ENCODE measurements at places on chromosomes 2 and 18.

- H3K4me3 ChIP-seq = no peak overlapping the region
- no peak for DNase-seq
- peaks cover 22% of the 10 kb centered on the region for H3K4me1 ChIP-seq
- no peaks in the 10 kb centered on the region for H3K36me3 ChIP-seq
Observed at GRCh38 chr18:3725115-3725514, 275.1 kb downstream of the TGIF1 start.

DNA sequence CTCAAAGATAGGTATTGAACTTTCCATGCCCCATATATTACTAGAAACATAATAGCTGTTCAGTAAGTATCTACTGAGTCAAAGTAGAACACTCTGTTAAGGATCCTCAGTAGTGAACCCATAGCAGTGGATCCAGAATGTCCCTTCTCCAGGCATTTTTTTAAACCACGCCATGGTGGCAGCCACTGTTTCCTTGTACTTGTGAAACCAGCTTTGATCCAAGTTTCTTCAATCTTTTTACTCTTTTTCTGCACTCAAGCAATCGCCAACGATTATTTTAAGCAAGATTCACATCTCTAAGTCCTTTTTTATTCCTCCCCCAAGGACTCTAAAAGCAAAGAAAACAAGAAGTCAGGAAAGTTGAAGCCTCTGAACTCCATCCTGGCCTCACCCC, 291.2 kb upstream of the SLC14A2 start:
- H3K36me3 ChIP-seq = no peaks in the 10 kb centered on the region
- H3K27me3 ChIP-seq = no peaks in the 10 kb centered on the region
- H3K4me1 ChIP-seq = peaks cover 17% of the 10 kb centered on the region
- no peak for DNase-seq
- H3K27ac ChIP-seq = peak overlapping the region; percentile 65

GRCh38 chr2:31055938-31056337, 82.3 kb downstream of the GALNT14 start:
- H3K4me3 ChIP-seq = no peak overlapping the region
- H3K27ac ChIP-seq = no peak overlapping the region
- no peaks in the 10 kb centered on the region for H3K4me1 ChIP-seq
- H3K36me3 ChIP-seq = no peaks in the 10 kb centered on the region
- no peaks in the 10 kb centered on the region for H3K27me3 ChIP-seq

- no peak for DNase-seq
- H3K27ac ChIP-seq = no peak overlapping the region
- no peaks in the 10 kb centered on the region for H3K27me3 ChIP-seq
Observed at GRCh38 chr18:9535430-9535991, 60.2 kb downstream of the RALBP1 start.

GRCh38 chr2:26578113-26578458, 63.1 kb downstream of the CIB4 start:
- no peak overlapping the region for H3K27ac ChIP-seq
- no peaks in the 10 kb centered on the region for H3K4me1 ChIP-seq
- peaks cover 19% of the 10 kb centered on the region for H3K27me3 ChIP-seq
- H3K36me3 ChIP-seq = no peaks in the 10 kb centered on the region
- peak; percentile 35 for DNase-seq

- H3K36me3 ChIP-seq = peaks cover 44% of the 10 kb centered on the region
- no peak overlapping the region for H3K4me3 ChIP-seq
- H3K27me3 ChIP-seq = no peaks in the 10 kb centered on the region
- peaks cover 18% of the 10 kb centered on the region for H3K4me1 ChIP-seq
- peak; percentile 74 for DNase-seq
Observed at GRCh38 chr2:205763708-205764211, 81.5 kb downstream of the NRP2 start.

DNA sequence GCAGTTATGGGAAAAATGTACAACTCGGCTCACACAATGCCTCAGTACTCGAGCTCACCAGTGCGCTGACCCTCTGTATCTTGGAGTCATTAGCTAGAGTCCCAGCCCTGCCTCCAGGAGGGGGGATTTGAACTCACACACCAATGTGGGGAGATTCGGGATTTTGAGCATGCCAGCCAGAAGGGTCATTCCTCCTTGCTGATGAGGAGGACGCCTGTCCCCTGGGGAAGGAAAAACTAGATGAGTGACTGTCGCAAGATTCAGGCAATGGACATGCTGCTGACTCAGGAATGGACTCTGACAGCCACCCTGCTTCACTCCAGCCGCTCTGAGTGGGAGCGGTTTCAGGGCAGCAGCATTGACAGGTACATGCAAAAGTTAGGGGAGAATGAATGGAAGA, 20.6 kb downstream of the FIGN start:
- no peaks in the 10 kb centered on the region for H3K36me3 ChIP-seq
- no peak overlapping the region for H3K4me3 ChIP-seq
- H3K4me1 ChIP-seq = no peaks in the 10 kb centered on the region
- DNase-seq = no peak
- no peak overlapping the region for H3K27ac ChIP-seq

- no peaks in the 10 kb centered on the region for H3K27me3 ChIP-seq
- H3K36me3 ChIP-seq = no peaks in the 10 kb centered on the region
- no peak for DNase-seq
- H3K4me3 ChIP-seq = no peak overlapping the region
- H3K4me1 ChIP-seq = no peaks in the 10 kb centered on the region
Observed at GRCh38 chr18:46485675-46486194, 171.3 kb downstream of the LOXHD1 start.

- H3K36me3 ChIP-seq = peaks cover 94% of the 10 kb centered on the region
- no peak overlapping the region for H3K4me3 ChIP-seq
- no peak overlapping the region for H3K27ac ChIP-seq
- H3K4me1 ChIP-seq = no peaks in the 10 kb centered on the region
- no peaks in the 10 kb centered on the region for H3K27me3 ChIP-seq
Observed at GRCh38 chr2:9497017-9497416, 22.7 kb downstream of the IAH1 start.

- no peak overlapping the region for H3K27ac ChIP-seq
- no peak overlapping the region for H3K4me3 ChIP-seq
- no peaks in the 10 kb centered on the region for H3K4me1 ChIP-seq
Observed at GRCh38 chr18:76167845-76168621, 327.0 kb downstream of the ZNF516 start.

DNA sequence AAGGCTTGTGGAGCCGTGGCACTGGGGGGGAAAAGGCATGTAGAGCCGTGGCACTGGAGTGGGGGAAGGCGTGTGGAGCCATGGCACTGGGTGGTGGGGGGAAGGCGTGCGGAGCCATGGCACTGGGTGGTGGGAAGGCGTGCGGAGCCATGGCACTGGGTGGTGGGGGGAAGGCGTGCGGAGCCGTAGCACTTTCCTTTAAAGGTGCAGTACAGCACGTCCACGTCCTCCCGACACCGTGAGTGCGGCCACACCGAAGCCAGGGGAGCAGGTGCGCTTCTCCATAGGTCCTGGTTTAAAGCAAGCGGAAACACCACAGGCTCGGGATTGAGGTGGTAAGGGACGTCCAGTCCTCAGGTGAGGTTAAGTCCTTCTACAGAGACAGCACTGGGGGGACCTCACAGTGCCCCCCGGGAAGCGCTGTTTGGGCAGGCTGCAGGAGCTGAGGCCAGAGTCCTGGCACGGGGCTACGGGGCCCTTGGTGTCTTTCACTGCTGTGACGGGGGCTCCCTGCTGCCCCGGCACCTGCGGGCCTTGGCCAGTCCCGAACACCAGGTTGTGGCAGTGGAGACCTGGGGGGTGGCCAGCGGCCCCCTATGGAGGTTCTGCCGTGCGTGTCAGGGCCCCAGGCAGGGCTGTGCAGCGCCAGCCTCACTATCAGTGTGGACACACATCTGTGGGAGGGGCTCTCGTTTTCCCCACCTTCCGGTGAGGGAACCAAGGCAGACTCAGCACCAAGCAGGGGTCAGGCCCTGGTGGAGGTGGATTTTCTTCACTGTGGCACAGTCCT, 93.0 kb upstream of the CTDP1 start:
- no peak overlapping the region for H3K27ac ChIP-seq
- no peaks in the 10 kb centered on the region for H3K4me1 ChIP-seq
- peak; percentile 57 for DNase-seq
- no peak overlapping the region for H3K4me3 ChIP-seq
- H3K27me3 ChIP-seq = no peaks in the 10 kb centered on the region
- no peaks in the 10 kb centered on the region for H3K36me3 ChIP-seq

DNA sequence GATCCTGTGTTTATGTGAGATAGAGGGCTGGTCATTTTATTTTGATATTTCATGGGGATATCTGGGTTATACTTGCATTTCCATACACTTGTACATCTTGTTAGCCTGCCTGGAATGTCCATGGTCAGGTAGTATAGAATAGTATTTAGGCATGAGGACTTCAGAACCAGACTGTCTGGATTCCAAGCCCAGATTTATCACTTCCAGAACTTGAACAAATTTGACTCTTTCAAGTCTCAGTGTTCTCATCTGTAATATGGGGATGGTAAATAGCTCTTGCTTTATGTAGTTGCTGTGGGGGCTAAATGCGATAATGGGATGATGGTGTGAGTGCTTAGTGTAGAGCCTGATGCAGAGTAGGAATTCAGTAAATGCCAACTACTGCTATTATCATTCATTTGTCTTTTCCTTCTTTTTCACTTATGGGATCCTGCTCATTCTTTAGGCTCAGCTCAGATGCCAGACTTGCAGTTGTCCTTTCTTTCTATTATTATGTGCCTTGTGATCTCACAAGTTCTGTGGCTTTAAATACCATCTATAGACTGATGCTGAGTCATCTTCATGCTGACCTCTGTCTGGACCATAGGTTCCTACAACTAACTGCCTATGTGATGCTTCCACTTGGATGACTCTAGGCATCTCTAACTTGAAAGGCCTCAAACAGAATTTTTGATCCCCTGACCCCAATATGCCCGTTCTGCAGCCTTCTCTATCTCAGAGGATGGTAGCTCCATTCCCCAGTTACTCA, 67.4 kb downstream of the POLE4 start:
- DNase-seq = no peak
- no peaks in the 10 kb centered on the region for H3K36me3 ChIP-seq
- no peak overlapping the region for H3K4me3 ChIP-seq
- no peak overlapping the region for H3K27ac ChIP-seq

DNA sequence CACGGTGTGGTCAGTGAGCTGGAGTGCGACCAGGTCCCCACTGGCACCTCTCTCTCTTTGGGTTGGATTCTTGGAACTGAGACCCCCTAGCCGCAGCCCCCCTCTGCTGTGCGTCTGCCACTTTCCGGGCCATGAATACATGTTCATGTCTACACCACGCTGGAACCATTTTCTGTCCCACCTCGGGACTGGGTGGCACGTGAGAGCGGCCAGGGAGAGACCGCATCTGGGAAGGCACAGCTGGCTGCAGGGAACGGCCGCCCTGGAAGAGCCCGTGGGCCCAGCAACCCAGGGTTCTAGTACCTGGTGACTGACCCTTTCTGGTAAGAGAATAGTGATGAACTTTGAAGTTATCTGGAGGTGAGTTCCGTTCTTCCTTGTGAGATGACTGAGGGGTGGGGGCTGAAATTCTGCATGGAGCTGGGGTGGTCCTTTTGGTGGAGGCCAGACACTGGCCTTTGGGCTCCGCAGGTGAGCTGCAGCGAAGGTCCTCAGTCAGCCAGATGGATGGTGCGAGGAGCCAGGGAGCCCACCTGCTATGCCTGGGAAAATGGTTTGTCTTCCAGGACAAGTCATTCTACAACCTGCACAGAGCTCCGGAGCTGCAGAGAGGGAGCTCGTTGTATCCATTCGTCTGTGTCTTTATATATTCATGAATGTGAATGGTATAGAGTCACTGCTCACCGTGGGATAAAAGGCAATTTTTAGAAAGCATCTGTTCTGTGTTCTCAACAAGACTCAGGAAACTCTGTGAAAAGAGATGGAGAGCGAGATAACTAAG, 223.5 kb downstream of the NDUFA10 start:
- no peaks in the 10 kb centered on the region for H3K36me3 ChIP-seq
- H3K4me1 ChIP-seq = no peaks in the 10 kb centered on the region

DNA sequence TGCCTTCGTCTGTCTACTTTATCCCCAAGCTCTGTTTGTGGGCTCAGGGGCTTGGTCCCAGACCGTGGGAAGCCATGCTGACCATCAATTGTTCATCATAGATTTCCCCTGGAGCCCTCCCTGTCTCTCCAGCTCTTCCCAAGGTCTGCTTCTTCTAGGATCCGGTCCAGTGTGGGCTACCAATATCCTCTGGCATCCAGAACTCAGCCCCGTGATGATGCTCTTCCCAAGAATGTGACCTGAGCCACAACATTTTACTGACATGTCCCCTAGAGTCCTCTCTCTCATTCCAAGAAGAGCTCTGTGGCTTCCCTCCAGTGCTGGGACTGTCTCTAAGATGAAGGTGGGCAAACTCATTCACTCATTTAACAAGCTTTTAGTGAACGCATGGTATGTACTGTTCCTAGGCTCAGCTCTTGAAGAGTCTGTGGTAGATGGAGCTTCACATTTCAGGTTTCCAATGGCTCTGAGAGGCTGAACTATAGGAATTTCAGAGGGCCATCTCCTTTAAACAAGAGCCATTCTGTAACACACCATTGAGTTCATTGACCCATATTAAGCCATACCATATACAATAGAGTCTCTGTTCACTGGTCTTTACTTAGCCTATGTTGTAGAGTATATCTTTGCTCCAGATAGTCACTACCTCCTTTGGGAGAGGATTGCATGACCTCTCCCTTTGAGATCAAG, 142.0 kb upstream of the APCDD1 start:
- no peak overlapping the region for H3K27ac ChIP-seq
- no peaks in the 10 kb centered on the region for H3K4me1 ChIP-seq
- H3K4me3 ChIP-seq = no peak overlapping the region
- H3K27me3 ChIP-seq = no peaks in the 10 kb centered on the region
- no peak for DNase-seq

DNA sequence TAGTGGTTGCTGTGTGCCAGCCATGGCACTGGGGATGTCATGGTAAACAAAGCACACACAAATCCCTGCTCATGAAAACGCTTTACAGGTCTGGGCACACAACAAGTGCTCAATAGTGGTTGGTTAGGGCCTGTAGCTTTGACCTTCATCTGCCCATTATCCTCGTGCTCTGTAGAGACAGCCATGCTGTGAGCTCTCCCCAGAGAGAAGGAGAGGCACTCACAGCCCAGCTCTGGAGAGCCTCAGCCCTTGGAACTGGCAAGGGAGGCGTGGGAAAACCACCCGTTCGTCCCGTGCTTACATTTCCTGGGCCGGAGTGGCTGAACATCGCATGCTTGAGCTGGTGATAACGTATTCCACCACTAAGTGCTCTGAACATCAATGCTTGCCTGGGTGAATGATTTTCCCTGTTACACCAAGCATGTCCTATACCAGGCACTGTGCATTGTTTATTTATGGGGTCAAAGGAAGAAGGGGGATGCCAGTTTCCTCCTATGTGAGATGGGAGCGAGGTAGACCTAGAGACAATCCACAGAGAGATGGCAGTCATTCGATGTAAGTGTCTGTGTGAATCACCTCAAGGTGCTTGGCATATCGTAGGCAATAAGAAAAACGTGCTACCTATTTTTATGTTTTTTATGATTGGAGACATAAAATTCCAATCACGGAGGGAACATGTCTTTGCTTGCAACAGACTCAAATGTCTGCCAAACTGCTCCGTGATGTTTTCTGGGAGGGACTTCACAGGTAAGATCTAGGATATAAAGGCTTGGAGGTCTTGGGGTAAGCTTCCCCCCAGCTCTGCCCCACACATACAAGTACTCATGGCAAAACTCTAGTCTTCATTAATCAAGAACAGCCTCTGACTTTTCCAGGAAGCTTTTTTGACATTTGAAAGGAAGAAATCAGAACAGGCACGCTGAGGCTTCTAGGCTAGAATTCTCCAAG, 75.5 kb downstream of the DDX1 start:
- DNase-seq = no peak
- H3K4me3 ChIP-seq = no peak overlapping the region
- no peaks in the 10 kb centered on the region for H3K36me3 ChIP-seq
- no peak overlapping the region for H3K27ac ChIP-seq
- no peaks in the 10 kb centered on the region for H3K4me1 ChIP-seq

GRCh38 chr2:173432049-173432754, 77.5 kb downstream of the CDCA7 start:
- no peaks in the 10 kb centered on the region for H3K4me1 ChIP-seq
- peaks cover 4% of the 10 kb centered on the region for H3K27me3 ChIP-seq
- no peak for DNase-seq
- no peak overlapping the region for H3K27ac ChIP-seq
- no peak overlapping the region for H3K4me3 ChIP-seq
